ENCODE measurements at places on chromosomes 12 and 14. TPM values are rescaled to one million over a fixed set of nuclear protein-coding genes. Genes with fewer than 3 reads are reported as not detected.

SCNN1A gene
- total RNA-seq: 1.4 TPM

FUT8 gene
- total RNA-seq: 164 TPM

RNF212B gene
- not detected for total RNA-seq

BEGAIN gene
- not detected for total RNA-seq

CACNA1C gene
- total RNA-seq: 5.9 TPM

SDR39U1 gene
- 10.4 TPM for total RNA-seq

CLEC7A gene
- total RNA-seq: not detected

SERPINA1 gene
- total RNA-seq: under 0.01 TPM

BCAT1 gene
- 186 TPM for total RNA-seq

GNB3 gene
- 1.4 TPM for total RNA-seq

FAIM2 gene
- 1.7 TPM for total RNA-seq

PTPRO gene
- total RNA-seq: 3.1 TPM

IAPP gene
- total RNA-seq: not detected

MAP3K12 gene
- total RNA-seq: 29.6 TPM
